Urinary bladder (tissue), 4 donors: ENCODE measurements at places on chromosomes 4 and X. TPM values are rescaled to one million over a fixed set of nuclear protein-coding genes. Genes with fewer than 3 reads are reported as not detected.

Gene NMU
- 0.79 TPM for total RNA-seq

Gene PDZD4
- 6.6 TPM for total RNA-seq

Gene SH3BGRL
- 286 TPM for total RNA-seq

Gene ZFP92
- 0.69 TPM for total RNA-seq

Gene CRMP1
- total RNA-seq = 15.8 TPM

Gene GTPBP6
- 10.0 TPM for total RNA-seq

Gene MED12
- 36.6 TPM for total RNA-seq

Gene COL4A5
- total RNA-seq = 296 TPM

Gene RBM41
- 33.2 TPM for total RNA-seq

Gene TCEAL5
- total RNA-seq = 2.5 TPM

Gene TMLHE
- total RNA-seq = 28.1 TPM

Gene FRG1
- total RNA-seq = 38.1 TPM

Gene SLC10A4
- 3.2 TPM for total RNA-seq
